ENCODE measurements at places on chromosomes 1 and 21.

- no peak for DNase-seq
Measured at GRCh38 chr1:213728593-213729536, 258.9 kb upstream of the PROX1 start.

- DNase-seq = no peak
Measured at GRCh38 chr1:160018900-160019299, 12.9 kb downstream of the PIGM start.

GRCh38 chr21:32173121-32173724 lies 105.6 kb downstream of the MIS18A start:
- no peak for DNase-seq

- DNase-seq = no peak
Measured at GRCh38 chr1:51875291-51875772, 3.2 kb downstream of the NRDC start.

- DNase-seq = no peak
Measured at GRCh38 chr1:212971312-212971711, 21.0 kb downstream of the VASH2 start.

DNA sequence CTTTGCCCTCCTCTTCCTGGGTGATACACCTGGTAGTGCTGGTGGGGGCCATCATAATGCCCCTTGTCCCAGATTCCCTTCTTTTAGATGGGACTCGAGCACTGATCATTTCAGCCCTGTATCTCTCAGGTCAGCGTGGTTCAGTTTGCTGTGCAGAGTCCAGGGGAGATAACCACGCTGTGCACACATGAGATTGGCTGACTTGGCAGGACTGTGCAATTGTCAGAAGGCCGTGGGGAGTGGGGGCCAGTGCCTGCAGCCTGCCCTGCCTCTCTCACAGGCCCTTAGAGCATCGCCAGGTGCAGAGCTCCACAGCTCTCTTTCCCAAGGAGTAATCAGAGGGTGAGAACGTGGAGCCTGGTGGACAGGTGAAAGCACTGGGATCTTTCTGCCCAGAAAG lies 15.2 kb downstream of the EPHX1 start:
- no peak for DNase-seq

GRCh38 chr21:17921579-17922530 lies 102.7 kb upstream of the C21orf91 start:
- peak; percentile 85 for DNase-seq

- DNase-seq = no peak
Measured at GRCh38 chr1:171935664-171936063, 94.4 kb downstream of the DNM3 start.

GRCh38 chr1:236997361-236997760 lies 6.9 kb downstream of the MT1HL1 start:
- DNase-seq = no peak

DNA sequence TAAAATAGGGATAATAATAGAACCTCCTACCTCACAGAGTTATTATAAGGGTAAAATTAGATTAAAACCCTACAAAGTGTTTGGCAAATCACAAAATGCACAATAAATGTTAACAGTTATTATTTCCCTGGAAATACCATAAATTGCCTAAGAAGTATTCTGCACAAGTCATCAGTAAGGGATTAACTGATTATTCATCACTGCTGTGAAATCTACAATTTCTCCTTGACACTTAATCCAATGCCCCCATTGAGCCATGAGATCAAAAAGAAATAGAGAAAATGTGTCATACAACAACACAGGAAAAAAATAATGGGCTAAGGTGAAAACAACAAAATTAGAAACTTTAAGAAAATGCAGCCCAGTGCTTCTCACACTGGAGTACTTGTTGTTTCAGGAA lies 6.7 kb upstream of the SEC16B start:
- DNase-seq = no peak

- peak; percentile 74 for DNase-seq
Measured at GRCh38 chr1:59678493-59679228, 136.1 kb upstream of the HOOK1 start.

- DNase-seq = no peak
Measured at GRCh38 chr1:48127735-48128685, 94.5 kb upstream of the SLC5A9 start.

DNA sequence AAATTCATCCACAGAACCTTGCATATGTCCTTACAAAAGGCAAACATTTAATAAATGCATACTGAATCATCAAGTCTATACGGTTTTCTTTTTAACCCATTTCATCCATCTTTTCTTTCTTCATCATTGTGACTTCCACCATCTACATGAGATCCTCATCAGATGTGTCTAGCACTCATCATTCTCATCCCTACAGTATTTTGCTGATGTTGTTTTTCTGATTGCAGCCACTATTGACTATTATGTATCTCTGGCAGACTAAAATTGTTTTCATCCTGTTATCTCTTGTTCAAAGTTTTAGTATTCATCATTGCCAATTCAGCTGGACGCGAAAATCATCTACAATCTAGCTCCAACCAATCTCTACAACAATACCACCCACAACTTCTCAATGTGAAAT lies 5.9 kb downstream of the LRIF1 start:
- no peak for DNase-seq

GRCh38 chr1:112337028-112337531 lies 58.9 kb upstream of the CTTNBP2NL start:
- peak; percentile 49 for DNase-seq

DNA sequence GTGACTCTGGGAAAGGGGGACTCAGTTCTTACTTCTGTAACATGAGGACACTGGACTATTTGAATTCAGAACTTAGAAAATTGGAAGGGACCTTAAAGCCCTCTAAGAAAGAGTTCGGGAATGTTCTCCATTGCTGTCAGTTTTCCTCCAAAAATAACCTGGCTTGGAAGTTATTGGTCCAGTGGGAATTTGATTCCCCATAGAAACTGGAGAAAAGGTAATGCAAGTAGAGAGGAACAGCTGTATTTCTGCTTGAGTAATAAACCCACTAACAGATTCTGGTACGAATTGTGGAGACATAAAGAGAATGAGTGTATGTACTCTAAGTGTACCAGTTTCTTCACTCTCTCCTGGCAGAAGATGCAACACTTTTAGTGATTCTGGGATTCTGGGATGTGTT lies 1.8 kb downstream of the ZBED6 start:
- no peak for DNase-seq

DNA sequence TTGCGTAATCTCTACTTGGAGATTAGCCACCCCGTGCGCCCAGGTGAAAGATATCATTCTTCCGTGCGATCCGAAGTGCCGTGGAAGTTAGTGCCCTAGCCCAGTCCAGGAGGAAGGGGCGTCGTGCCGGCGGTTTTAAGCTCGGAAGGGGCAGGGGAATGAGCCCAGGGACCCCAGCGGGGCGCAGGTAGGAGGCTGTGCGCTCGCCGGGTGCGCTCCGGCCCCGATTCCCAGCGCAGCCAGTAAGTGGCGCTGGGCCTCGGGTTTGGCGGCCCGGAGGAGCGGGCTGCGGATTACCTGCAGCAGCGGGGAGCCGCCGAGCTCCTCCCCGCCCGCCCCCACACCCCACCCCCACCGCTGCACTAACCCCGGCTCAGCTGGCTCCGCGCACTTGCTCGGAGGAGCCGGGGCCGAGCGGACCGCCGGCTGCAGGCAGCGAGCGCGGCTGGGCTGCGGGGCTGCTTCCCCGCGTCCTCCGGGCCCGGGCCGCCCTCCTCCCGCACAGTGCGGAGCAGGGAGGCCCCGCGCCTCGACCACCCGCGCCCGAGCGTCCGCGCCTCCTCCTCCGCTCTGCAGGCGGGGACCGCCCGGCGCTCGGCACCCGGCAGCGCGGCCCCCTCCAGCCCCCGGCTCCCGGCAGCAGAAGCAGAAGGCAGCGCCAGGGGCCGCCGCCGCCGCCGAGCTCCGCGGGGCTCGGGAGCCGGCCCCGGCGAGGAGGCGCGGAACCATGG lies at the start of gene RYR2:
Gene RYR2 (plus strand): TSS at position 390 of the 731 bp plus-strand sequence. CDS start 338 bp downstream, at position 728.
- no peak for DNase-seq

DNA sequence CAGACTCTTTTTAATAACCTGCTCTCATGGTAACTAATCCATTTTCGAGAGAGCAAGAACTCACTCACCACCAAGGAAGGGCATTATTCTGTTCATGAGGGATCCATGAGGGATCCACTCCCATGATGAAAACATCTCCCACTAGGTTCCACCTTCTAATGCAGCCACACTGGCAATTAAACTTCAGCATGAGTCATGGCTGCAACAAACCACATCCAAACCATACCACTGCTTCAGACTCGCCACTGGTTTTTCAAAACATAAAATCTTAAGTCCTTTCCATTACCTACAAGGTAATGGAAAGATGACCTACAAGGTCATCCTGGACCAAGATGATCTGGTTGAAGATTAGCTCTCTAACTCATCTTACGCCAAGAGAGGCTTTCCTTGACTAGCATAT lies 405.1 kb downstream of the VAV3 start:
- no peak for DNase-seq

GRCh38 chr1:246010386-246010785 lies 496.7 kb downstream of the SMYD3 start:
- no peak for DNase-seq

DNA sequence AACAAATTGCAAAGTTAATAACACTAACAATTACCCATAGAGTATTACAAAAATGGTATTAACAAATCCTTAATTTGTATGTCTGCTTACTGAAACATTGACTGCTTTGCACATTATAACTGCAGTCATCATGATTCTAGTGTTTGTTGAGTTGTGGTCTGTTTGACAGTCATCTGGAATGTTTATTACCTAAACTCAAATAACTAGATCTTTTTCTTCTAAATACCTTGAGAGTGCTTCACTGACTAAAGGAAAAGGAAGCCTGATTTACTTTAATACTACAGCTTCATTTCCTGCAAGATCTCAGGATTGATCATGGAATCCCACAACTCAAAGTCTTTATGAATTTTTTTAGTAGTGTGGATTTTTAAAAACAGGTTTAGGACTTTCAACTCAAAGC lies 70.0 kb downstream of the HMCN1 start:
- DNase-seq = no peak

DNA sequence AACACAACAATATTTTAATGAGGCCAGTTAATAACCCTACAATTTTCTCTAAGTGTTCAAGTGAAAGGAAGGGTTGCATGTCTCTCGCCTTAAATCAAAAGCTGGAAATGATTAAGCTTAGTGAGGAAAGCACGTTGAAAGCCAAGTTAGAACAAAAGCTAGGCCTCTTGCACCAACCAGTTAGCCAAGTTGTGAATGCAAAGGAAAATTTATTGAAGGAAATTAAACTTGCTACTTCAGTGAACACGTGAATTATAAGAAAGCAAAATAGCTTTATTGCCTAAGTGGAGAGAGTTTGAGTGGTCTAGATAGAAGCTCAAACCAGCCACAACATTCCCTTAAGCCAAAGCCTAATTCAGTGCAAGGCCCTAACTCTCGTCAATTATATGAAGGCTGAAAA lies 135.6 kb downstream of the DUSP10 start:
- peak; percentile 65 for DNase-seq

DNA sequence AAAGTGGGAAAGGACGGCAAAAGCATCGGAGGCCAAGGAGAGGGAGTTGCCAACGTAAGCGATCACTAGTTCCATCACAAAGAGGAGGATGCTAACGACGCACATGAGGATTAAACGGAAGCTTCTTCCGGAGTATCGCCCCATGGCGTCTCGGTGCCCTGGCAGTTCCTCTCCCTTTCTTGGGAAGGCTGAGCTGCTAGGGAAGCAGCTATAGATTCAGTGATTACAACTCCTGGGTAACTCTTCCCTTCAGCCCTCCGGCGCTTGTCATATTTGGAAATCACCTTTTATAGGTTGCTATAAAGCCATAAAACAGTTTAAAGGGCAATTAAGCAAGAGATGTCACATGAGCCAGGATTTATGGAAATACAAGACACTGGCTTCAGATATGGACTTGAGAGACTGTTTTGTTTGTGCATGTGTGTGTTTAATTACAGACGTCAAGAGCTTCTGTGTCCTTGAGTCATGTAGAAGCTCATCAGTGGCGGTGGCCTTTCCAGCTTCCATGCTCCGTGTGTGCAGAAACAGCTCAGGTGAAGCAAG lies 30.6 kb upstream of the SLC30A10 start:
- DNase-seq = no peak

GRCh38 chr1:59290193-59290949 lies 6.5 kb upstream of the FGGY start:
- peak; percentile 36 for DNase-seq

DNA sequence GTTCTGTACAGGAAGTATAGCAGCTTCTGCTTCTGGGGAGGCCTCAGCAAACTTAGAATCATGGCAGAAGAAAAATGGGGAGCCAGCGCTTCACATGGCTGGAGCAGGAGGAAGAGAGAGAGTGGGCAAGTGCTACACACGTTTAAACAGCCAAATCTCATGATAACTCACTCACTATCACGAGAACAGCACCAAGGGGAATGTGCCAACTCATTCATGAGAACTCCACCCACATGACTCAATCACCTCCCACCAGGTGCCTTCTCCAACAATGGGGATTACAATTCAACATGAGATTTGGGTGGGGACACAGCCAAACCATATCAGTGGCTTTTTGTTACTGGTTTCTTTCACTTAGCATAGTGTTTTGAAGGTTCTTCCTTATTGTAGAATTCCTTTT lies 138.6 kb downstream of the SYT14 start:
- DNase-seq = no peak

DNA sequence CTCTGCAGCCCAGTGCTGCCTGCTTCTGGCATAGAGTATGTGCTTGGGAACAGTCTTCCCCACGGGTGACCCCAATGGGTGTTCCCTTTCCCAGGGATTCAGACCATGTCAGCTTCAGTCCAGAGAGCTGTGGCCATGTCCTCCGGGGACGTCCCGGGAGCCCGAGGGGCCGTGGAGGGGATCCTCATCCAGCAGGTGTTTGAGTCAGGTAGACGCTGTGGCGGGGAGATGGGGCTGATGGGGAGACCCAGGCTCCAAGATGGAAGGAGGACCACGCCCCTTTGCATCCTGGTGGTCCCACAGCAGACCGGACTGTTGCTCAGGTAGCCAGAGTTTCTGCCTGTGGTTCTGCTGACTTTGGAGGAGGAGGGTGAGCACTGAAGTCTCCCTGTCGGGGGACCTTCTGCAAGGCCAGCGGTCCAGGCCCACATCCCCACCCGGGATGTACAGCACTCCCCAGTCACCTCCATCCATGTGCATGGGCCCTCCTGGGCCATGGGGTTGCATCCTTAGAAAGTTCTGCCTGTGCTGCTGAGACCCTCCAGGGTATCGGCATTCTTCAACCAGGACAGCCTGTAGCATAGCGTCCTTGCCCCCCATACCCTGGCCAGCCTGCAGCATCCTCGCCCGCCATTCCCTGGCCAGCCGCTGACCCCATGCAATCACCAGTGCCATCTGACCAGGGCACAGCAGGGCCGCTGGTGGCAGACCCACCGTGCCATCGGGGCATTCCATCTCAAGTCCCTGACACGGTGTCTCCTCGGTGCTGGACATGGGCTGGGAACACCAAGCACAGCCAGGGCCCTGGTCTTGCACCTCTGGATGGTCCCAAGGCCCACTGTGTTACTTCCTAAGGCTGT lies 2.8 kb downstream of the AIRE start:
- DNase-seq = no peak

DNA sequence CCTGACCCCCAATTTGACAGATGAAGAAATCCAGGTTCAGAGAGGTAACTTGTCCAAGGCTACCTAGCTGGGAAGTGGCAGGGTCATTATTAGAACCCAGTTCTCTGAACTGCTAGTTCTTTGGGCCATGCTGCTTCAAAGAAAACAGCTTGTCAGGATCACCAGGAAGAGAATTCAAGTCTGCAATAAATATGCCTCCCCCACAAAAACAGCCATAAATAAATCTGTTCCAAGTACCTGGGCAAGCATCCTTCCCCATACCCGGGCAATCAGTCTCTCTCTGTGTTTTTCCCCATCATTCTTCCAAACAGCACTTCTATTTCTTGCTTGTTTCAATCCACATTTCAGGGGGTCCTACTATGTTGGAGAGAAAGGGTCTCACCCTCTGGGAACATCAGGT lies 34.1 kb downstream of the SLC9A1 start:
- DNase-seq = no peak

- DNase-seq = no peak
Measured at GRCh38 chr1:35663434-35663833, 22.1 kb upstream of the PSMB2 start.

All from fibroblast of gingiva (primary cell).